ENCODE measurements at places on chromosomes 13 and 19.

GRCh38 chr13:84470528-84470927 is 588.3 kb upstream of the SLITRK1 start:
- no peak for DNase-seq

- DNase-seq: no peak
These were observed 59.4 kb upstream of the WASF3 start for GRCh38 chr13:26497968-26498511.

DNA sequence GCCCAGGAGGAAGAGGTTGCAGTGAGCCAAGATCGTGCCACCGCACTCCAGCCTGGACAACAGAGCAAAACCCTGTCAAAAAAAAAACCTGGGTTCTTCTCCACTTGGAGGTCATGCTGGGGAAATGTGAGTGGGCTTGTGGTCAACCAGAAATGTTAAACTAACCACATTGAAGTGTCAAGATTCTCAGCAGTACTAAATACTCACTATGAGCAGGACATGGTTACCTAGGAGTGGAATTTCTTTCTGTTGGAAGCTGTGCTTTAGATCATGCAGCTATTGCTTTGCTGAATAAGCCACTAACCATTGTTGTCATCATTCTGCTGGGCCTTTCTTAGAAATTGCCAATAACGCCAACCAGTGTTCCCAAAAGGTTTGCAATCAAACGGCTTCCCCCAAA is 253.3 kb upstream of the TSHZ3 start:
- no peak for DNase-seq

DNA sequence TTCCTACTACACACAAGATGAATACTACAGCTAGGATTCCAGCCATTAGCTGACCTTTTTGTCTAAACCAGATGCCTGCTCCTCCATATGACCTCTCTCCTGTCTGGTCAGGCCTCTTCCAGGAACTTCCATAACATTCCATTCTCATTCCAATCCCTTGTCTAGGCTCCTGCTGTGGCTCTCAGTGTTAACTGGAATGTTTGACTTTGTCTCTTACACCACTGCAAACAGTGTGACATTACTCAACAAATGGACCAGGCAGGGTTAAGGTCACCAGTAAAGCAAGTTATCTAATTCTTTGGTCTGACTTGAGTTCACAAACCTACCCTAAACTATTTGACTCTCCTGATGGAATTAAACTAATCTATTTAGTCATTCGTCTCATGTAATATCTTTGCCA is 2.1 kb upstream of the GPC6 start:
- DNase-seq: no peak

DNA sequence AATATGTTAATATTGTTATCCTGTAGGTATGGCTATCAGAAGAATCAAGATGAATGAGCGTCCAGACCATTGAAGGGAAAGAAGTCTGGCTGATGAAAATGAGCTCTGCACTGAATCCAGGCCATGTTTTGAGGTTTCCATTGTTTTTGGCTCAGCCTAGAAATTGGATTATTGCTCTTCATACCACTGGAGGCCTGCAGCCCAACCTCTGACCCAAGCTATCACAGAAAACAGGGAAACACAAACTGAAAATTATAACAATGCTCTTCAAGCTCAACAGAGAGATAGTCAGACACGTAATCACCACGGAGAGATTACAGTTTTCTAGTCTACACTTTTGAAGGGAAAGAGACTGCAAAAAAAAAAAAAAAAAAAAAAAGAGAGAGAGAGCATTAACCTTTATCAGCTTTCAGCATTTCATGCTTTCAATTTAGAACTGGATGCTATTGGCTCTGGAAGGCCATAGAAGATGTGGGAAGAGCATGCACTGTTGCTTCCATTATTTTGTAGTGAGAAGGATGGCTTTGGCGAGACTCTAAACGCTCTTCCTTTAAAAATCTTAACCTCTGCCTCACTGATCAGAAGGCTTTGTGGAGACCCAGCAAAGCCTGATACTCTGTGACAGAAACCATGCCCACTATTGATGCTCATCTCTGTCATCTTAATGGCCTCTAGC is 10.8 kb downstream of the EDNRB start:
- DNase-seq: no peak

GRCh38 chr13:27869436-27870095 is 50.2 kb upstream of the PDX1 start:
- DNase-seq: no peak

- DNase-seq: peak; percentile 61
These were observed 9.9 kb downstream of the LMTK3 start for GRCh38 chr19:48501494-48502349.

DNA sequence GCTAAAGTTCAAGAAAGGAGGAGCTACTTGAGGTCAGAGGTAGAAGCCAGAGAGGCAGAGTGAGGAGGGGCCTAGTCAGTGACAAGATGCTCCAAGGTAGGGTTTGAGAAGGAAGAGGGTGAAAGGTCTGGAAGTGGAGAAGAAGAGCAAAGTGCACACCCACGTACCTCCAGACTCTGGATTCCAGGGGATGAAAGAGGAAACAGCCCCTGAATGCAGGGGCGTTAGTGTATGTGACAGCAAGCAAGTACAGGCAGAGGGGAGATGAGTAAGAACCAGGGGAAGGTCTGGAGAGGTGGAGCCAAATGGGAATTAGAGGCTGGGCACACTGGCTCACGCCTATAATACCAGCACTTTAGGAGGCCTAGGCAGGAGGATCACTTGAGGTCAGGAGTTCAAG is 8.7 kb downstream of the RPS28 start:
- DNase-seq: no peak

- DNase-seq: no peak
These were observed 12.8 kb downstream of the SCGB2B2 start for GRCh38 chr19:34664168-34664567.

DNA sequence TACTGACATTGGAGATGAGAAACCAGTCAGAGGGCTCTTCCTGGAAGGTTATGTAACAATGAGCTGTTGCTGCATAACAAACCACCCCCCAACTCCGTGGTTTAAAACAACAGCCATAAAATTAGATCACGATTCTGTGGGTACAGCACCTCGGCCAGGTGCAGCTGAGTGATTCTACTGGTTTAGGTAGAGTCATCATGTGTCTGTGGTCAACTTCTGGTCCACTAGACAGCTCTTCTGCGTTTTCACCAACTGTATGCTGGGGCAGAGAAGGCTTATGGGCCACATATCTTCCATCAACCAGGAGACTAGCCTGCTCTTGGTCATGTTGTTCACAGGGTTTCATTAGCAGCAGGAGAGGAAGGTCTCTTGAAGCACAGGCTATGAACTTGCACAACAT is 585.5 kb downstream of the KCTD12 start:
- DNase-seq: no peak

GRCh38 chr19:13069415-13070359 is 33.0 kb downstream of the LYL1 start:
- DNase-seq: no peak

DNA sequence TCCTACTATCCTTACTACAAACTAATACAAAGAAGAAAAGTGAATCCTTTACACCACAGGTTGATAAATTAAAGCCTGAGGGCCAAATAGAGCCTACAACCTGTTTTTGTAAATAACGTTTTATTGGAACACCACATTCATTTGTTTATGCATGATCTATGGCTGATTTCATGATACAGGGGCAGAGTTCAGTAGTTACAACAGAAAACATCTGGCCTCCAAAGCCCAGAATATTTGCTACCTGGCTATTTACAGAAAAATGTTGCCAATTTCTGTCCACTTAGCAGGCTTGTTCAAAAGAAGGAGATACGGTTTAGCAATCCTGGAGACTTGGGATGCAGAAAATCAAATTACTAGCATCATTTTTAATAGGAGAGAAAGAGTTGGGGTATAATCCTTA is 24.1 kb downstream of the DCT start:
- DNase-seq: no peak

GRCh38 chr19:14542711-14543328 is 13.4 kb downstream of the TECR start:
- DNase-seq: no peak

- no peak for DNase-seq
These were observed 3.7 kb downstream of the RUBCNL start for GRCh38 chr13:46383383-46383782.

DNA sequence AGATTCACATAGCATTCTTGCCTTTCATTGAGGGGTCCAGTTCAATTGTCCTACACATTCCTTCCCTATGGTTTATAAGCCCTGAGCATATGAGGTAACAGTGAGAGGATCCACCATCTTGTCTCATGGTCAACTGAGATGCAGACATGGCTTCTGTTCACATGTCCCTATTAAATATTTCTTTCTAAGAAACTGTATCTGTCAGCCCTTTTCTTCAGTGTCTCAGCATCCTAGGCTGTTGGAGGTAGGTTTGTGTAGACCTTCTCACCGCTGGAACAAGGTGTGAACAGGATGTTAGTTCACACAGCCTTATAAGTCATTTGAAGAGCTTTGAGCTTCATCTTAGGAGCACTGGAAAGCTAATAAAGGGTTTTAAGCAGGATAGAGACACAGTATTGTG is 110.3 kb upstream of the EDNRB start:
- DNase-seq: no peak

GRCh38 chr19:1425102-1425837 is 12.9 kb upstream of the RPS15 start:
- DNase-seq: no peak

All from activated naive CD4-positive, alpha-beta T cell (primary cell).